Left forelimb (tissue), 1 donor: ENCODE measurements at places on chromosomes 16 and 17.

GRCh38 chr17:33651686-33652085 lies 358.6 kb upstream of the ASIC2 start:
- no peak for DNase-seq

DNA sequence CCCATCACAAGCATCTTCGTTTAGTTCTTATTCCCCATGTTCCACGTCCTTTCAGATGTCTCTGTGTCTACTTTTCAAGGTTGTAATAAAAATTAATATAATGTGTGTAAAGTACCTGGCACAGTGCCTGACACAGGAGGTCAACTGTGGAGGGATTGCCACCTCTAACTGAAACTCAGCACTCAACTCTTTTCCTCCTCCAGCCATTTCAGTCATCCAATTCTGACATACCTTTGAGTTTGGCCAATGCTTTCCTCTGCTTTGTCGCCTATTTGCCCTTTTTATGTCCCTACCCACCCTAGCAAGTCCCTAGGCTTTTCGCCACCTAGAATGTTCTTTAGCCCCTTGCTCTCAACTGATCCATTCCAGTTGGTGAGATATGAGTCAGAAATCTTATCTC lies 1.6 kb downstream of the UBE2Z start:
- DNase-seq = no peak

DNA sequence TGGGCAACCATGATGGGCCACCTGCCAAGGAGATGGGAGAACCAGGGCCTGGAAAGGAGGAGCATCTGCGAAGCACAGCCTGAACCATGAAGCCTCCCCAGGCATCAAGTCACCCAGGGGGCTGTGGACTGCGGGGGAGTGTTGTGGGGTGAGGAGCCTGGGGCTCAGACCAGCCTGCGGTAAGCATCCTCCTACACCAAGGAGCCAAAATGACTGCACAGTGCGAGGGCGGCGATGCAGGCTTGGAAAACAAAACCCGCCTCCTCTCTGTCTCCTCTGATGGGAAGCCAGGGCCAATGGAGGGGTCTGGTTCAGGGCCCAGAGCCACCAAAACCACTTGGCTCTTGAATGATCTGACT lies 18.1 kb upstream of the MAF start:
- no peak for DNase-seq

- no peak for DNase-seq
Measured at GRCh38 chr17:64115043-64115698, 14.8 kb downstream of the ERN1 start.

GRCh38 chr16:10812312-10813098 lies 6.1 kb downstream of the TVP23A start:
- DNase-seq = no peak

DNA sequence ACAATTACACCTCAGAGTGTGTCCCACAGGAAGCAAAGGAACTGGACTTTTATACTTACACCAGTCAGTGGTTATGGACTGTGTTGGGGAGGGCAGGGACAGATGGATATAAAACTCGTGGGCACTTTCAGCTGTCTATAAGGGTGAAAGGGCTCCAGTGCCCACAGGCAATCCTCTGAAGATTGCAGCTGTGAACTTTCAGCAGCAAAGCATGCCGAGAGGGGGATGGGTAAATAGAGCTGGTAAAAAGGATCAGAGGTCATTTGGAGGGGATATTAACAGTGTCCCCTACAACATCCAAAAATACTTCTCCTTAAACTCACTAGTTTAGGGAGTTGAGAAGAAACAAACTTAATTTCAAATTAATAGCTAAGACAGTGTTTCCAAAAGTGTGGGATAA lies 13.3 kb upstream of the RFWD3 start:
- no peak for DNase-seq

DNA sequence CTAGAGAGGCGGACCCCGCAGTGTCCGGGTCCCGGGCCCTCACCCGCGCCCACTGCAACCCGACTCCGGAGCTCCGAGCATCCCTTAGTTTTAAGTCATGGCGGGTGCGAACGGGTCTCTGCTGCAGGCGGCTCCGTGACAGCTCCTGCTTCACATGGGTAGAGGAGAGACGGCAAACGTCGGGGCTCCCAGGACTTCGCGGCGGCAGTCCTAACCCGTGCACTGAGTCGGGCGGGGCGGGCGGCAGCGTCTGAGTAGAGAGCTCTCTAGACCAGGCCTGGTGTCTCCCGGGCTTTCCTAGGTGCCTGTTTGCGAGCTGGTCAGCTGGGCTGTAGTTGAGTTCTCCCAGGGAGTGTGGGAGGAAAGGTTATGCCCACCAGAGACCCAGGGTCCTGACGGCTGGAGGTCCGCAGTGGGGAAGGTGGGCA lies 345 bp downstream of the TSC2 start:
- DNase-seq = no peak

GRCh38 chr17:46003907-46004748 lies 5.1 kb downstream of the STH start:
- DNase-seq = no peak
